ENCODE measurements at places on chromosomes 2 and 18.

DNA sequence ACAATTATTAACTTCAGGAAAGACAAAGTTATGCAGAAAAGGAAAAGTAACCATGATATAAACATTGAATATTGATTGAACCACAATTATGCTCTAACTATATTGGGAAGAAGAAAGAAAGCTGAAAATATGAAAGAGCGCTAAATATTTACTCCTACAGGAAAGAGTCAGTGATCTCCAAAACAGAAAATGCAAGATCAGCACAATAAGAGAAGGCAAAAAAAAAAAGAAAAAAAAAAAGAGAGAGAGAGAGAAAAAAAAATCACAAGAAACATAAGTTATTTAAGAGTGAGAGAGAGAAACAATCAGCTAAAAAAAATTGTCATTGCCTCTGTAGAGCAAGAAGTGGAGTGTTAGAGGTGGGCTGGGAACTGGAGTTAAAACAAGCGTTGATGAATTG, 28.9 kb upstream of the ELAC1 start:
- no peak for DNase-seq

DNA sequence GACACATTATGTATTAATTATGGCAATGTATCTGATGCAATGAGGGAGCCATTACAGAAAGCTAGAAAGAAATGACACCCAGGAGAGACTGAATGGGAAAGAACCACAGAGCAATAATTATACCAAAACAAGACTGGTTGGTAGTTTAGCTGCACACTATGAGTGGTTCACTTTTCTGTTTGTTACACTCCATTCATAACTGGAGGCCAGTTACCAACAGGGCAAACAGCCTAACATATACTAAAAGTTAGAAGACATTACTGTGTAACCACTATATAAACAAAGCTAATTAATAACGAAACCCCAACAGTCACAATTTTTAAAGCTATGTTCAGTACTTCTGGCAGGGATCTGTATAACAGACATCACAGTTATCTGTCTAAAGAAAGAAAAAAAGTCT, 49.4 kb downstream of the NBAS start:
- no peak for DNase-seq

- no peak for DNase-seq
Observed at GRCh38 chr2:42804338-42804737, 12.0 kb upstream of the HAAO start.

- DNase-seq = peak; percentile 87
Observed at GRCh38 chr2:132815516-132815915, 145.5 kb upstream of the LYPD1 start.

GRCh38 chr2:197500503-197501131, 438 bp downstream of the HSPE1 start:
- DNase-seq = no peak

DNA sequence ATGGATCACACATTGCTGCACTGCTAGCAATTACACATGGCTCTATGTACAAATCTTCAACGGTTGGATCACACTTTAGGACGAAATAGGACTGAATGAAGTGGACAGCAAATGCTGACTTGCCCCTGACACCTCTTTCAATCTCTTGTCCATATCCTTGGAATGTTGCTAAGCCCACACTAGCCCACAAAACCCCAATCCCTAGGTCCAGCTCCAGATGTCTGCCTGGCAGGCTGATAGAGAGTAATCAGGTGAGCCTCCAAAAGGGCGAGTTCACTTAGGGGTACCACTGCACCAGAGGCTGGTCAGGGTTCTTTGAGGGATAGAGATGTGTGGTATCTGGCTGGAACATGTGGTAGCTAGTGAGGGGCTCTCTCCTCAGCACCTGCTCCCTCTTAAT, 18.5 kb upstream of the FHOD3 start:
- no peak for DNase-seq

DNA sequence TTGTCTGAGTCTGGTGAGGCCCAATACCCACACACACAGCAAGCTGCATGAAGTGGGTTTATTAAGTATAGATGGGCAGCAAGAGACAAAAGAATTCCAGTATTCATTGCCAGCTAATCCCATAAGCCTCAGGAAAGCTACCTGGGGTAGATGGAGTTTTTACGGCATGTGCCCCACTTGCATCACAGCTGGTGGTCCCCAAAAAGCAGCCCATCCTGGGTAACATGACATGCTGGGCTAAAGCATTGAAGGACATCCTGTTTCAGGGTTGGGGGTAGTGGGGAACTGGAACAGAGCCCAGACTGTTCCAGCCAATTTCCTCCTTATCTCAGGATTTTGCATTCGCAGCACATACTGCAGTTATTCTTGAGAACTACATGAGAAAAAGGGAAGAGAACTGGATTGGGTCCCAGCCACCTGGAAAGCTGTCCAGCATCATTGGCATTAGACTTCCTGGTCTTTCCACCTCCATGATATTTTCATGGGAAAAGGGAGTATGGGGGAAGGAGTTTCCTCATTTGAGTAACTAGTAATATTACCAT, 240.1 kb upstream of the MMADHC start:
- no peak for DNase-seq

GRCh38 chr2:99862566-99862965, 279.8 kb downstream of the AFF3 start:
- no peak for DNase-seq

DNA sequence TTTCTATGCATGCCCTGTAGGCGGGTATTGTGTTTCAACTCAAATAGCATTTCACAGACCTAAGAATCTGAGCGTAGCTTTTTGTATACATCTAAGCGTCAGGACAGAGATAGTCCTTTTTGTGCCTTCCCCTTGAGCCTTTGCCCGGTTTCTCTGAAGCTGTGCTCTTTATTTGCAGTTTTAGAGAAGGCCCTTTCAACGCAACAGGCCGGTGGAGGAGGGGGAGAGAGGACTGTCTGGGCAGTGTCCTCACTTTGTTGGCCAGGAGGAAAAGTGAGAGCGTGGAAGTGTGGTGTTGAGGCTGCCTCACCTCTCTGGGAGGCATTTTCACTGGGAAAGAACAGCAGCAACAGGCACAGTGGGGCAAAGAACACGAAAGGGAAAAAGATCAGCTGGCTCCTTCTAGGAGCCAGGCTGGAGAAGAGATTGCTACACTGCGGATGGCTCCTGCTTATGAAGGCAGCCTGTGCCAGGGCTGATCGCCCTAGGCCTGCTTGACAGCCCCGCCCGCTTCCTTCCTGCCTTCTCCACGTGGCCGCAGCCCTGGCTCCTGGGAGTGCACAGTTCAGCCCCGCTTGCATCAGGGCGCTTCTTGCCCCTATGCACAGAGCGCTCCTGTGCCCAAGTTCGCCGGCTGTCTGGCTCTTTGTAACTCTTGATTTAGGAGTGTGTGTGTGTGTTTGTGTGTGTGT, 195.6 kb upstream of the POU3F3 start:
- no peak for DNase-seq
